ENCODE measurements at places on chromosomes 11 and 22. TPM values are rescaled to one million over a fixed set of nuclear protein-coding genes. Genes with fewer than 3 reads are reported as not detected.

KCNJ1 gene
- total RNA-seq, result not detected

CHRDL2 gene
- 4.6 TPM for total RNA-seq

DGCR8 gene
- total RNA-seq, result 20.4 TPM

LRRC10B gene
- total RNA-seq, result 0.11 TPM

MYEOV gene
- 97.8 TPM for total RNA-seq

GRIA4 gene
- total RNA-seq, result not detected

DEPDC7 gene
- total RNA-seq, result 9.1 TPM

LSP1 gene
- total RNA-seq, result 2.7 TPM

C11orf42 gene
- total RNA-seq, result not detected

HPS5 gene
- total RNA-seq, result 13.3 TPM

POU2AF1 gene
- total RNA-seq, result not detected

YDJC gene
- 27.4 TPM for total RNA-seq

EMID1 gene
- not detected for total RNA-seq

PLA2G6 gene
- total RNA-seq, result 5.1 TPM

KCNJ5 gene
- 0.12 TPM for total RNA-seq

KRTAP5-9 gene
- not detected for total RNA-seq

OR5W2 gene
- not detected for total RNA-seq

OR6T1 gene
- not detected for total RNA-seq

PAFAH1B2 gene
- 45.0 TPM for total RNA-seq

GAL3ST1 gene
- 9.3 TPM for total RNA-seq

C11orf97 gene
- total RNA-seq, result not detected

CLMP gene
- total RNA-seq, result 22.1 TPM

SYT7 gene
- total RNA-seq, result 1.2 TPM

DLG2 gene
- total RNA-seq, result 0.20 TPM

MN1 gene
- total RNA-seq, result 2.6 TPM

NCAM1 gene
- total RNA-seq, result not detected

KRTAP5-1 gene
- not detected for total RNA-seq

NRGN gene
- total RNA-seq, result 12.6 TPM

SCGB1A1 gene
- not detected for total RNA-seq

MUC5B gene
- total RNA-seq, result 4.3 TPM

KIAA1671 gene
- 9.5 TPM for total RNA-seq

SULT4A1 gene
- total RNA-seq, result not detected

SLC22A12 gene
- not detected for total RNA-seq

CYTH4 gene
- 0.76 TPM for total RNA-seq

FXYD2 gene
- total RNA-seq, result 21.4 TPM

SYCE3 gene
- not detected for total RNA-seq

OR52N4 gene
- not detected for total RNA-seq

APOL5 gene
- not detected for total RNA-seq

SYTL2 gene
- total RNA-seq, result 11.0 TPM

ACER3 gene
- total RNA-seq, result 20.9 TPM

BIK gene
- 1.1 TPM for total RNA-seq

NPAS4 gene
- not detected for total RNA-seq

FGF3 gene
- not detected for total RNA-seq

POU2F3 gene
- total RNA-seq, result not detected

FAM118A gene
- total RNA-seq, result 12.7 TPM

EED gene
- total RNA-seq, result 25.8 TPM

ACRV1 gene
- not detected for total RNA-seq

CDC42EP2 gene
- total RNA-seq, result 14.9 TPM

ELFN2 gene
- 9.6 TPM for total RNA-seq

ARL2 gene
- total RNA-seq, result 172 TPM
